ENCODE measurements at places on chromosomes 7 and 10. TPM values are rescaled to one million over a fixed set of nuclear protein-coding genes. Genes with fewer than 3 reads are reported as not detected.

GRCh38 chr10:80561950-80562349 is 24.2 kb downstream of the SH2D4B start:
- H3K36me3 ChIP-seq: no peaks in the 10 kb centered on the region
- no peaks in the 10 kb centered on the region for H3K27me3 ChIP-seq
- no peak for DNase-seq
- no peak overlapping the region for H3K27ac ChIP-seq
- no peak overlapping the region for H3K4me3 ChIP-seq

GRCh38 chr10:74445493-74445892 is 294.5 kb downstream of the ADK start:
- peaks cover 9% of the 10 kb centered on the region for H3K4me1 ChIP-seq
- H3K27ac ChIP-seq: no peak overlapping the region
- no peak overlapping the region for H3K4me3 ChIP-seq
- no peak for DNase-seq

GRCh38 chr10:4202938-4203337 is 417.9 kb upstream of the KLF6 start:
- DNase-seq: no peak
- H3K27me3 ChIP-seq: peaks cover 8% of the 10 kb centered on the region
- no peak overlapping the region for H3K4me3 ChIP-seq
- H3K36me3 ChIP-seq: no peaks in the 10 kb centered on the region

DNA sequence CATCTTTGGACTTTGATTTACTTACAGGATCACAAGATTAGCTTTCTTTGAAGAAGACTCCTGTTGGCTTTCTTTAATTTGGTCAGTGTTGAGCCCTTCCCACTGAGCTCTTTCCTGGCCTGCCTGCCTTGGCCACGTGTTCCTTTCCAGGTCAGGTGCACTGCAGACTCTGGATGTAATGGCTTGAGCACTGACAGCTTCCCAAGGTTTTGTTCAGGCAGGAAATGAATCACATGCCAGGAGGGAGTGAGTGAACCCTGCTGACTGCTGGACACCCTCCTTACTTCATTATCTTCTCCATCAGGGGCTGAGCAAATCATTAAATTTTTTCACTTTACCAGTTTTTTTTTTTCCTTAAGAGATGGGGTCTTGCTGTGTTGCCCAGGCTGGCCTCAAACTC is 29.8 kb downstream of the SNX10 start:
- DNase-seq: no peak
- peaks cover 21% of the 10 kb centered on the region for H3K4me1 ChIP-seq

- peaks cover 7% of the 10 kb centered on the region for H3K4me1 ChIP-seq
- no peaks in the 10 kb centered on the region for H3K27me3 ChIP-seq
- no peak for DNase-seq
- H3K36me3 ChIP-seq: no peaks in the 10 kb centered on the region
- H3K4me3 ChIP-seq: no peak overlapping the region
Observed at GRCh38 chr7:30176463-30177109, 41.8 kb downstream of the MTURN start.

DNA sequence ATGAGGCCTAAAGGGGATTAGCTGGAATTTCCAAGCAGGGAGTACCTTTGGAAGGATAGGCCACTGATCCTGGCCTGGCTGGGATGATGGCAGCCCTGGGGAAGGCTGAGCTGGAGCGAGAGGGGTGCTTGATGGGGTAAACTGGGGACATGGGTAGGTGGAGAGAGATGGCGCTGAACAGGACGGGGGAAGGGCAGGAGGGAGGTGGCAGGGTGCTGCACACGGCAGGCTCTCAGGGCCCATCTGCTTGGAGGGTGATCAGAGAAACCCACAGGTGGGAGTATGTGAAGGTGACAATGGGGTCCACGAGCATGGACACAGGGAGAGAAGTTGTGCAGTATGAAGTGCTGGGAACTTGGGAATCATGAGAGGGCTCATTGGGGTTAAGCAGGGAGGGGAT is 10.3 kb downstream of the MAT1A start:
- no peaks in the 10 kb centered on the region for H3K36me3 ChIP-seq
- H3K27ac ChIP-seq: no peak overlapping the region
- H3K4me3 ChIP-seq: no peak overlapping the region

Gene OLAH
- total RNA-seq: 3.8 TPM

Measured in T-helper 17 cell (primary cell).